Myocyte (in vitro differentiated cells): ENCODE measurements at places on chromosomes 2 and 18. TPM values are rescaled to one million over a fixed set of nuclear protein-coding genes. Genes with fewer than 3 reads are reported as not detected.

Gene UGT1A1
- not detected in 2 replicates for total RNA-seq

DNA sequence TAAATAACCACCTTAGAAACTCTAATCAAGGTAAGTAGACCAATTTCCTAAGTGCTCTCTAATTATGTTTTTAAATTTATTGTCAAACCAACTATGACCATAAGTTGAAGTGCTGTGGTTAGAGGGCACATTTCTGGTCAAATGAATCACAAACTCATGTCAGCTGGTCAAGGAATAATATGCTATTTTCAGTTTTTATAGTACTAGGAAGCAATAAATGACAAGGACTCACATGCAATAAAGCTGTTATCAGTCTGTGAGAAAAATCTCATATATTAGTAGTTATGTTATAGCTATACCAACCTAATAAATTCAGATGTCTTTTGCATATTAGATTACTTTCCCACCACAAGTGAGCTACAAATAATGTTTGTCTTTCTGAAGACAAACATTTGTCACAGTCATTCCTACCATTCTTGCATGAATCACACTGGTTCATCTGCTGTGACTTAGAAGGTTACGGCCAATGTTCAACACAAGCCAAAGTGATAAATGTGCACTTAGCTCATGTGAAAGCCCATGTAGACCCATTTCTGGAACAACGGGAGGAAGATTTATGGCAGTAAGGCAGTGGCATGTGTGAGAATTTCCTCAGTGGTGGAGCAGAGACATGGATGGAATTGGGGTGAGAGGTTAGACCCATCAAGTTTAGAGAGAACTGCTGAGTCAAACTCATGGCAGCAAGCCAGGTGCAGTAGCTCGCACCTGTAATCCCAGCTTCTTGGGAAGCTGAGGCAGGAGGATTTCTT is 27.4 kb upstream of the CCNYL1 start:
- peak; percentile 91 for DNase-seq

DNA sequence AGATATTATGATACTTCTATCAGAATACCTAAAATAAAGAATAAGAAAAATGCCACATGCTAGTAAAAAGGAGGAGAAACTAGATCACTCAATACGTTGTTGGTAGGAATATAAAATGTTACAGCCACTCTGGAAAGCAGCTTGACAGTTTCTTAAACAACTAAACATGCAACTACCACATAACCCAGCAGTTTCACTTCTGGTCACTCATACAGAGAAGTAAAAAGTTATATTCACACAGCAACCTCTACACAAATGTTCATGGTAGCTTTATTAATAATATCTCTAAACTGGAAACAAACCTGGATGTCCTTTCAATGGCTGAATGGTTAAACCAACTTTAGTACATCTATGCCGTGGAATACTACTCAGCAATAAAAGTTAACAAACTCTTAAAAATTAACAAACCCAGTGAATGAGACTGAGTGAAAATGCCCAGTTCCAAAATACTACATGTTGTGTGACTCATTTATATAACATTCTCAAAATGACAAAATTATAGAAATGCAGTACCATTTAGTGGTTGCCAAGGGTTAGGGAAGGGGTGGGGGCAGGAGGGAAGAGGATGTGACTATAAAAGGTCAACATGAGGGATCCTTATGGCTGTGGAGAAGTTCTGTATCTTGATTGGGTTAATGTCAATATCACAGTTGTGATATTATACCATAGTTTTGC is 124.1 kb downstream of the MMADHC start:
- DNase-seq, result no peak

- no peak for DNase-seq
Measured at GRCh38 chr2:31347319-31347718, 67.2 kb downstream of the XDH start.

- DNase-seq, result no peak
Measured at GRCh38 chr18:65725251-65726050, 25.4 kb upstream of the CDH7 start.
